ENCODE measurements at places on chromosomes 5 and 9.
A peak's percentile ranks its signal among the peaks of the same experiment; 100 is the strongest.

DNA sequence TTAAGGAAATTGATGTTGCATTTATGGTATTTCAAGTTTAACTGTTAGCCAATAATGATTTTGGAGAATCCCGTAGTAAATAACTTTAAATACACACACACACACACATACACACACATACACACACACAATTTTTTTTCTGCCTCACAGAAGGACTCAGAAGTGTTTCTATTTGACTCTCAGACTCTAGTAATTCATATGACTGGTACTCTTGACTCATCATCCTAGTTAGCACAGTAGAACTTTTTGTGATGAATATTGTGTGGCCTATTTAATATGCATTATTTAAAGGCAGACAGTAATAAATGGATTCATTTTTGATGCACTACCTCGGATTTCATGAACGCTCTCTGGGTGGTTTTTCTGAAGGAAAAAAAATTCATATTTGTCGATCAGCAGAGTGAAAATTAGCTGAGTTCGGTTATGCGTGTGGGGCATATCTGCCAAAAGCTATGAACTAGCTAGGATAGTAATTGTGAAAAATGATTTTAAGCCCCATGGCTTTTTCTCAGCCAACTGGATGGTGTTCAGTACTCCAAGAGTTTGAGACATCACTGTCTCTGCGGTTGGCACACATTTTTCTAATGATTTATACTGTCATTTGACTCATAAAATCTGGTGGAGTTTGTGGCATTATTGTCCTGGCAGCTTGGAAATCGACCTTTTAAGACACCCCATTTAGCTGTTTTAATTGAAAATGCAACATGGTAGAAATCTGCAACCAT lies 102.2 kb downstream of the PCSK5 start:
- no peaks in the 10 kb centered on the region for H3K36me3 ChIP-seq
- H3K27ac ChIP-seq = no peak overlapping the region
- H3K4me3 ChIP-seq = no peak overlapping the region
- peaks cover 3% of the 10 kb centered on the region for H3K4me1 ChIP-seq
- DNase-seq = no peak
- no peaks in the 10 kb centered on the region for H3K27me3 ChIP-seq

- no peaks in the 10 kb centered on the region for H3K4me1 ChIP-seq
- H3K27ac ChIP-seq = no peak overlapping the region
- no peaks in the 10 kb centered on the region for H3K27me3 ChIP-seq
Observed at GRCh38 chr5:26691486-26691885, 346.9 kb downstream of the CDH9 start.

GRCh38 chr9:2663461-2664173 lies 42.0 kb downstream of the VLDLR start:
- H3K4me1 ChIP-seq = no peaks in the 10 kb centered on the region
- no peak overlapping the region for H3K27ac ChIP-seq
- no peaks in the 10 kb centered on the region for H3K27me3 ChIP-seq
- no peak for DNase-seq

- no peaks in the 10 kb centered on the region for H3K36me3 ChIP-seq
- H3K27me3 ChIP-seq = no peaks in the 10 kb centered on the region
- H3K4me3 ChIP-seq = no peak overlapping the region
- H3K4me1 ChIP-seq = no peaks in the 10 kb centered on the region
- H3K27ac ChIP-seq = no peak overlapping the region
- DNase-seq = no peak
Observed at GRCh38 chr5:179199246-179199645, 139.1 kb downstream of the ZNF354C start.

- no peaks in the 10 kb centered on the region for H3K4me1 ChIP-seq
- peaks cover 9% of the 10 kb centered on the region for H3K36me3 ChIP-seq
- no peaks in the 10 kb centered on the region for H3K27me3 ChIP-seq
- DNase-seq = no peak
Observed at GRCh38 chr5:57069115-57069835, 104.6 kb upstream of the GPBP1 start.

DNA sequence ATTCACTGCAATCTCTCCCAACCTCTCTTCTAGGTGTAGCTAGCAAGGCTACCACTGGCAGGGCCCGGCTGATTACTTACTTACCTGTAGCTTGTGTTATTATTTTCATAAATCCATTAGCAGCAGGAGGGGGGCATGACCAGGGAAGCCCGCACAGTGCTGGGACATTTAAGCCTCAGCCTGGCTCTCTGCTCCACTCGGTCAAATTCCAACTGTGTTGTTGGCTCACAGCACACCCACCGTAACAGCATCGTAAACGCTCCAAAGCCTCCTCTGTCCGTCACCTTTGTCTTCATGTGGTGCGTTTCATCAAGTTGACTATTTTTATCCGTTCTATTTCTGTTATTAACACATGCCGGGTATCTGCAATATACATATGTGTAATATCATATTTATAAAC lies 264.7 kb downstream of the NSG2 start:
- no peaks in the 10 kb centered on the region for H3K4me1 ChIP-seq
- H3K36me3 ChIP-seq = no peaks in the 10 kb centered on the region
- H3K27me3 ChIP-seq = no peaks in the 10 kb centered on the region
- H3K4me3 ChIP-seq = no peak overlapping the region
- no peak overlapping the region for H3K27ac ChIP-seq
- DNase-seq = peak; percentile 17

DNA sequence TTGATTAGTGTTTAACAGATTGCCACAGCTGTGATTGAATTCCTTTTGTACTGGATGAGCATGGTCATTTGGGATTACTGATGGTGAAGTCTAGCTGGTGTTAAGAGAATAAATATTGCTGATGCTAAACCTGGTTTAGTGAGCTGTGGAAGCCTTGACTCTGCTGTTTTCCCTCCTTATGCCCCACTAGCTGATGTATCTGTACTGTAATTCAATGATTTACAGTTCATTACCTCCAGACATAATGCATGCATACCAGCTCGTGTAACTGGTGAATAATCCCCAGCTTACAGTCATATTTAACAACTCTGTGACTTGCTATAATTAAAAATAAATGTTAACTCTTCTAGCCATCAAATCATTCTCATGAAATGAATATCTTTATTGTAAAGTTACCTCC lies 1.7 kb upstream of the CMYA5 start:
- no peaks in the 10 kb centered on the region for H3K4me1 ChIP-seq
- H3K36me3 ChIP-seq = peaks cover 14% of the 10 kb centered on the region
- no peak for DNase-seq
- H3K27ac ChIP-seq = no peak overlapping the region
- no peaks in the 10 kb centered on the region for H3K27me3 ChIP-seq
- H3K4me3 ChIP-seq = no peak overlapping the region

GRCh38 chr9:71498691-71499090 lies 269.6 kb downstream of the CEMIP2 start:
- no peak overlapping the region for H3K27ac ChIP-seq
- H3K4me3 ChIP-seq = no peak overlapping the region
- H3K36me3 ChIP-seq = no peaks in the 10 kb centered on the region
- H3K4me1 ChIP-seq = no peaks in the 10 kb centered on the region

DNA sequence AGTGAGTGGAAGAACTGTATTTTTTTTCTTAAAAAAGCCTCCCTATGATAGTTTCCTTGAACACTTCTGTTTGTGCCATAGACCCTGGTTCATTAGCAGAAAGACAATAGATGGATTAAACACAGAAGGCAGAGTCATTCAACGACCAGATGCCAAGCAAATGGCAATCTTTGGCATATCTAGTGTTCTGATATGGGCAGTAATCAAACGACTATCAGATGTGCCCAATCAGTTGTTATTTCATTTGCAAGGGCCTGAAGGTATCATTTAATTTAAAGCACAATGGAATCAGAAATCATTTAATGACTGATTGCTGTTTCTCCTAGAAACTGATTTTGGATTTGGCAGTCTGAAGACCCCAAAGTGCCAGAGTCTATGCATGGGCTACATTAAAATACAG lies 61.3 kb downstream of the SGCD start:
- no peak overlapping the region for H3K27ac ChIP-seq
- no peak overlapping the region for H3K4me3 ChIP-seq
- no peak for DNase-seq

DNA sequence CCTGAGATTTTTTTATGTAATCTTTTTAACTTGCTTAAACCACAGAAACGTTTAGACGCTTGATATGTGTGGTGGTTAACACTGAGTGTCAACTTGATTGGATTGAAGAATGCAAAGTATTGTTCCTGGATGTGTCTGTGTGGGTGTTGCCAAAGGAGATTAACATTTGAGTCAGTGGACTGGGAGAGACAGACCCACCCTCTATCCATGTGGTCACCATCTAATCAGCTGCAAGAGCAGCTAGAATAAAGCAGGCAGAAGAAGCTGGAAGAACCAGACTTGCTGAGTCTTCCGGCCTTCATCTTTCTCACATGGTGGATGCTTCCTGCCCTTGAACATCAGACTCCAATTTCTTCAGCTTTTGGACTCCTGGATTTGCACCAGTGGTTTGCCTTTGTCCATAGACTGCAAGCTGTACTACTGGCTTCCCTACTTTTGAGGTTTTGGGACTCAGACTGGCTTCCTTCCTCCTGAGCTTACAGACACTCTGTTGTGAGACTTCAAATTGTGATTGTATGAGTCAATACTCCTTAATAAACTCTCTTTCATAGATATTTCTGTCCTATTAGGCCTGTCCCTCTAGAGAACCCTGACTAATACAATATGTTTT lies 816.0 kb upstream of the CDH9 start:
- no peak overlapping the region for H3K4me3 ChIP-seq

DNA sequence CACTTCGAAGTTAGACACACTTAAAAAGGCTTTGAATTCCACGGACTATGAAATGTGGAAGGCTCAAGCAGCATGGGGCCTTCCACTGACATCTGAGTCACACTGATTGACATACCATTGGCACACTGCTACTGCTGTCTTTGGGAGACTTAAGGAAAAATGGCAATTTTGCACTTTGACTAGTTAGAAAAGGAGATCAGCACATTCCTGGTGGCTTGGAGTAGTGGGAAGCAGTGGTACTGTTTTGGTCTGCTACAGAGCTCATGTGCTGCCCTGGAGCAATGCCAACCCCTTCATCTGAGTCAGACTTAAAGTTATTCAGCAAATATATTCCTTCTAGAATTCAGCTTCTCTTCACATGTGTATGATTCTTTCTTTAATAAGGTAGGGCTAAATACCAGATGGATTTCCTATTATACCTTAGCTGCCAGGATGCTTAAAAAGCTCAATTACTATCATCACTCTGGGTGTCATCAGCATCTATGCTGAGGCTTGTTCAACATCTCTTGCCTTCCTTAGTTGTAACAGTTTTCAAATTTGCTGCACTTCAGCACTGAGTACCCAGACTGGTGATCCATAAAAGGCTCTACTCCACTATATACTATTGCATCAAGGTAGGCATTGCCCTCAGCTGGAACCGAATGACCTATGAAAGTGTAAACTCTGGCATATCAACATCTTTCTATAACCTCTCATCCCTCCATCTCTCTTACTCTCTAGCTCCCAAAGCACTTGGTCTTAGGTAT lies 42.3 kb upstream of the MOCS2 start:
- H3K36me3 ChIP-seq = no peaks in the 10 kb centered on the region
- H3K4me3 ChIP-seq = no peak overlapping the region
- no peak for DNase-seq
- H3K27ac ChIP-seq = no peak overlapping the region
- H3K4me1 ChIP-seq = no peaks in the 10 kb centered on the region

GRCh38 chr5:63962279-63962678 lies at the start of gene HTR1A:
HTR1A (minus strand) TSS chr5:63962445; CDS start chr5:63961719, 726 bp downstream.
- H3K27ac ChIP-seq = no peak within 1 kb of the TSS
- DNase-seq = peak; percentile 30
- peak within 1 kb of the TSS; percentile 73 for H3K4me3 ChIP-seq
- no peaks in the 10 kb centered on the region for H3K4me1 ChIP-seq
- H3K36me3 ChIP-seq = no peaks in the 10 kb centered on the region
- peaks cover 5% of the 10 kb centered on the region for H3K27me3 ChIP-seq

GRCh38 chr9:133534346-133535291 lies at the start of gene ADAMTSL2:
ADAMTSL2 (plus strand) TSS chr9:133534704; CDS start chr9:133536713, 2,009 bp downstream.
- H3K4me1 ChIP-seq = no peaks in the 10 kb centered on the region
- no peak within 1 kb of the TSS for H3K27ac ChIP-seq
- no peaks in the 10 kb centered on the region for H3K27me3 ChIP-seq
- DNase-seq = peak; percentile 71

GRCh38 chr5:67462147-67462546 lies 265.5 kb upstream of the CD180 start:
- H3K27ac ChIP-seq = no peak overlapping the region
- H3K27me3 ChIP-seq = no peaks in the 10 kb centered on the region
- no peaks in the 10 kb centered on the region for H3K4me1 ChIP-seq
- DNase-seq = no peak
- no peaks in the 10 kb centered on the region for H3K36me3 ChIP-seq

GRCh38 chr9:127187231-127187956 lies 65.0 kb upstream of the ANGPTL2 start:
- H3K27me3 ChIP-seq = no peaks in the 10 kb centered on the region
- DNase-seq = no peak
- H3K4me1 ChIP-seq = no peaks in the 10 kb centered on the region
- no peaks in the 10 kb centered on the region for H3K36me3 ChIP-seq
- no peak overlapping the region for H3K27ac ChIP-seq

- no peak overlapping the region for H3K4me3 ChIP-seq
- DNase-seq = no peak
- no peak overlapping the region for H3K27ac ChIP-seq
Observed at GRCh38 chr5:84248013-84248412, 136.7 kb downstream of the EDIL3 start.

GRCh38 chr9:31585158-31585557 lies 799.3 kb upstream of the ACO1 start:
- DNase-seq = no peak
- H3K4me3 ChIP-seq = no peak overlapping the region
- no peaks in the 10 kb centered on the region for H3K27me3 ChIP-seq
- no peaks in the 10 kb centered on the region for H3K36me3 ChIP-seq
- H3K27ac ChIP-seq = no peak overlapping the region
- no peaks in the 10 kb centered on the region for H3K4me1 ChIP-seq

- no peak overlapping the region for H3K27ac ChIP-seq
- no peaks in the 10 kb centered on the region for H3K27me3 ChIP-seq
- H3K36me3 ChIP-seq = no peaks in the 10 kb centered on the region
- no peak overlapping the region for H3K4me3 ChIP-seq
Observed at GRCh38 chr5:112210430-112211005, 208.6 kb downstream of the EPB41L4A start.

DNA sequence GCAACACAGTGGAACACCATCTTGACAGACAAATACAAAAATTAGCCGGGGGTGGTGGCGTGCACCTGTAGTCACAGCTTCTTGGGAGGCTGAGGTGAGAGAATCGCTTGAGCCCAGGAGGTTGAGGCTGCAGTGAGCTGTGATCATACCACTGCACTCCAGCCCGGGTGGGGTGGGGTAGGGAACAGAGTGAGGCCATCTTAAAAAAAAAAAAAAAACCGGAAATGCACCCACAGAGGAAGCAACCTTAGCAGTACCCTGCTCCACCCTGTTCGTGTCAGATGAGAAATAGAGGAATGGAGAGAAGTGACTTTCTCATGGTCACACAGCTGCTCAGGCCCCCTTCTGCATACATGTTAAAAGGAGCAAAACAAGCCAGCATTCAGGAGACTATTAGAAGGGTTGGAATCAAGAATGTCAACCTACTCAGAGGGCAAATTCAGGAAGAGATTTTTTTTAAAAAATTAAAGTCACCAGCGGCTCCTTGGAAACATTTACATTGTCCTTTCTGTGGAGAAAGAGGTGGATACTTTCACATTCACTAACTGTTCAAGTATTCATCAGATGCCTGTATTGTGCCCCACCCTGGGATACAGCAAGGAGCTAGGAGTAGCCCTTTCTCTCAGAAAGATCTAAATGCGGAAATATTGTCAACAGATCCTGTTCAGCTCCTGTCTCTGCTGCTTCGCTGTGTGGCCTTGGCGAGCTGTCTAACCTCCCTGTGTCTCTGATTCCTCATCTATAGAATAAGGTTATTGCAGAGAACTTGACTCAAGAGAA lies 41.0 kb downstream of the CYFIP2 start:
- no peaks in the 10 kb centered on the region for H3K4me1 ChIP-seq
- no peaks in the 10 kb centered on the region for H3K27me3 ChIP-seq
- DNase-seq = no peak
- no peak overlapping the region for H3K27ac ChIP-seq
- H3K4me3 ChIP-seq = no peak overlapping the region

Data from H9 (cell line).